Pons (tissue), 1 donor: ENCODE measurements at places on chromosomes 12 and 14.

GRCh38 chr14:33393231-33393894 is 454.7 kb downstream of the NPAS3 start:
- no peak for DNase-seq

DNA sequence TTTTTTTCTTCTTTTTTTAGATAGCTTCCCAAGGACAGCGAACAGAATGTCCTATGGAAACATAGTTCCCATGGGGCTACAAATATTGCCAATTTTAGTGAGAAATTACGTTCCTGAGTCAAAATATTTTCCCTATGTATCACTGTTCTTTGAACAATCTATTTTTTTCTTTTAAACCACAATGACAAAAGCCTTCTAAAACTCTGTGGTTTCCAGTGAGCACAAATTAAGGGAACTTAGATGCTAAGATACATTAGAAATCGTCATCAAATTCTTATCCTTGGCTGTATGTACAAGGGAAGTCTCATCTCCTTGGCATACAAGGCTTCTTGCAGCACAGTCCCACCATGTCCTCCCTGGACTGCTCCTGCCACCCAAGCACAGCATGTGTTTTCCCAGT is 17.9 kb downstream of the CPM start:
- no peak for DNase-seq

- no peak for DNase-seq
Observed at GRCh38 chr12:40945772-40946171, 242.3 kb upstream of the PDZRN4 start.

- peak; percentile 89 for DNase-seq
Observed at GRCh38 chr12:53533471-53533870, 26.2 kb upstream of the NPFF start.

GRCh38 chr12:13002301-13003097 is 2.4 kb upstream of the HEBP1 start:
- DNase-seq = no peak

DNA sequence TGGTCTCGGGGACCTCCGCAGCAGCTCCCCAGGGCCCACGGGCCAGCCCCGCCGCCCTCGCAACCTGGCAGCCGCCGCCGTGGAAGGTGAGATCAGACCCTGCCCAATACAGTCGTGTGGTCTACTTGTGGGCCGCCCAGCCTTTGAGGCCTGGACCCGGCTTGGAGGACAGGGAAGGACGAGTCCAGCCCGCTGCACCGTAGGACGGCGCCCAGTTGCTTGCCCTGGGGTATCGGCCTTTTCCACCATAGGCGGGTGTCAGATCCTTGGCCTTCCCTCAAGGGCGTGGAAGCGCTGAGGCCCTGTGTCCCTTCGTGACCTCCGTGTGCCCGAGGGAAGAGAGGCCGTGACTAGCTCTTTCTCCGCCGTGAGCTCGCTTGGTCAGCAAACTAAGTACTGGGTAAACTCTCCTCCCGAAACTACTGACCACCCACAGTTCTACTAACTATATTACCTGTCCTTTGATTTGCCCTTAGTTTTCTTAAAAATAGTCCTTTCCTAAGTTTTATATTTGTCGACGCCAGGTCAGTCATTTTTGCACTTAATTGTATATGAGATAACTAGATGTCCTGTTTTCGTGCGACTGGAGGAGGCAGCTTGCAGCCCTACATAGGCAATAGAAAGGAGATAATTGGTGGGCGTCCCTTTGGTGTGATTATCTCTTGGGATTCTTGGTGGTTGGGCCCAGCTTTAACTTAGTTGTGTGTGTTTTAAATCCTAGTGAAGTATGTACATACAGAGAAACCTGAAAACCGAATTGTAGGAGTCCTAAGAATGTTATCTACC is 757 bp downstream of the SLC25A3 start:
- DNase-seq = peak; percentile 20

GRCh38 chr14:42961509-42961908 is 1354.8 kb downstream of the LRFN5 start:
- DNase-seq = no peak

- no peak for DNase-seq
Observed at GRCh38 chr14:75205591-75205990, 29.2 kb upstream of the TMED10 start.

DNA sequence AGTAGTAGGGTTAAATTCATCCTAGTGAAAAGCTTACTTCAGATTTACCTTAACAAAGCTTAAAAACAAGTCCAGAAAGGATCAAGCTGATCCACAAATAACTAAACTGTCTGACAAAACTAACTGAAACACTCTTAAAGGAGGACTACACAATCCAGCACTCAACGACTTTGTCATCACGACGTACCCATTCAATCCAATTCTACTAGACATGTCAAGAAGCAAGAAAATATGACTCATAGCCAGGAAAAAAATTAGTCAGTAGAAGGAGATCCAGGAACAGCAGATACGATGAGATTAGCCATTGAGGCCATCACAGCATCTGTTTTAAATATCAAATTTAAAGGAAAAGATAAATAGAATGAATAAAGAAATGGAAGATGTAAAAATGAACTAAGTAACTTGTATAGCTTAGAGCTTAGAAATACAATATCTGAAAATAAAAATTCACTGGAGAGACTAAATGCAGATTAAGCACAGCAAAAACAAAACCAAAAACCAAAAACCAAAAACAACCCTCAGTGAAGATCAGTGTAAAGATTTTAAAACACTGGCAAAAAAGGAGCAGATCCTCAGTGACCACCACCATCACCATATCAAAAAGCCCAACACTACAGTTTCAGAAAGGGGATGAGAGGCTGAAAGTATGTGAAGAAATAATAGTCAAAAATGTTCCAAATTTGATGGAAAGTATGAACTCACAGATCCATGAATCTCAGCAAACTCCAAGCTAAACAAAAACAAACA is 95.0 kb upstream of the CCND2 start:
- DNase-seq = no peak

DNA sequence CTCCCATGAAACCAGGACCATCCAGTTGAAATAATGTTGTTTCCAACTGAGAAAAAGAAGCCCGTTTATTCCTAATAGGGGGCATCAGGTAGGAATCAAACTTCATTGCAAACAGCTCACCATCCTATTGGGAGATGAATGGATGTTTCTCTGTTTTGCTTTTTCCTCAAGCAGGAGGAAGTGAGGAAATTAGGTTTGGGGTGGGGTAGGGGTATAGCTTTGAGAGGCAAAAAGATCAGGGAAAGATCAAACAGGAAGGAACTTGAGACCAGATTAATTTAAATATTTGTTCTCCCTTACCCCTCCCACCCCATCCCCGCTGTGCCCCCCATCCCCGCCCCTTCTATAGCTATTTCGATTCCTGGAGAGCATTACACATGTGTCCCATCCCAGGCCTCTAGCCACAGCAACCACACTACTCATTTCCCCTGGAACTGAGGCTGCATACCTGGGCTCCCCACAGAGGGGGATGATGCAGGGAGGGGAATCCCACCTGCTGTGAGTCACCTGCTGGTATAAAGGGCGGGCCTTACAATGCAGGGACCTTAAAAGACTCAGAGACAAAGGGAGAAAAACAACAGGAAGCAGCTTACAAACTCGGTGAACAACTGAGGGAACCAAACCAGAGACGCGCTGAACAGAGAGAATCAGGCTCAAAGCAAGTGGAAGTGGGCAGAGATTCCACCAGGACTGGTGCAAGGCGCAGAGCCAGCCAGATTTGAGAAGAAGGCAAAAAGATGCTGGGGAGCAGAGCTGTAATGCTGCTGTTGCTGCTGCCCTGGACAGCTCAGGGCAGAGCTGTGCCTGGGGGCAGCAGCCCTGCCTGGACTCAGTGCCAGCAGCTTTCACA is at the start of gene IL23A:
TSS of gene IL23A (plus strand) at position 577 of the 850 bp plus-strand sequence. CDS start at position 738, 161 bp downstream.
- DNase-seq = no peak

GRCh38 chr12:29644536-29645162 is 139.1 kb downstream of the TMTC1 start:
- DNase-seq = no peak

GRCh38 chr14:61298824-61299223 is 17.7 kb upstream of the TMEM30B start:
- DNase-seq = no peak

DNA sequence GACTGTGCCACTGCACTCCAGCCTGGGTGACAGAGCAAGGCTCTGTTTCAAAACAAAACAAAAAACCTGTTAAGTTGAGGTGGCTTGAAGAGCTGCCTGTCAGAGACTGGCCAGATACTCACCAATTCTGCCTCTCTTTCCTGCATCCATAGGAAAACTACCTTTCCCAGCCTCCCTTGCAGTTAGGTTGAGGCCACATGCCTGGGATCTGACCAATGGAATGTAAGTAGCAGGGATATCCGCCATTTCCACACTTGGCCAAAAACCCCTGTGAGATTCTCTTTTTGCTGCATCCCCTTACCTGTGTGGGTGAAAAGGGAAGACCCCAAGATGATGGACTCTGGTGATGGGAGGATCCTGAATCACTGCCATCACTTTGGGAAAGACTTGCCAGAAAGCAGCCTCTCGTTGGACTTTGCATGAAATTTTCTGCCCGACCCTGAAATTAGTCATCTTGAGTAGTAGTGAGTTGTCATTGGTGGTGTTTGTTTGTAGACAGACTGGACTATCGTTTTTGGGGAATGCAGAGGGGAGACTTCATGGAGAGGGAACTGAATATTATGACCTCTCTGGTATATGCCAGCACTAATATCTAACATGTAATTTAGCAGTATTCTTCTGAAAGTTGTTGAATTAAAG is 14.0 kb downstream of the GPR68 start:
- no peak for DNase-seq

DNA sequence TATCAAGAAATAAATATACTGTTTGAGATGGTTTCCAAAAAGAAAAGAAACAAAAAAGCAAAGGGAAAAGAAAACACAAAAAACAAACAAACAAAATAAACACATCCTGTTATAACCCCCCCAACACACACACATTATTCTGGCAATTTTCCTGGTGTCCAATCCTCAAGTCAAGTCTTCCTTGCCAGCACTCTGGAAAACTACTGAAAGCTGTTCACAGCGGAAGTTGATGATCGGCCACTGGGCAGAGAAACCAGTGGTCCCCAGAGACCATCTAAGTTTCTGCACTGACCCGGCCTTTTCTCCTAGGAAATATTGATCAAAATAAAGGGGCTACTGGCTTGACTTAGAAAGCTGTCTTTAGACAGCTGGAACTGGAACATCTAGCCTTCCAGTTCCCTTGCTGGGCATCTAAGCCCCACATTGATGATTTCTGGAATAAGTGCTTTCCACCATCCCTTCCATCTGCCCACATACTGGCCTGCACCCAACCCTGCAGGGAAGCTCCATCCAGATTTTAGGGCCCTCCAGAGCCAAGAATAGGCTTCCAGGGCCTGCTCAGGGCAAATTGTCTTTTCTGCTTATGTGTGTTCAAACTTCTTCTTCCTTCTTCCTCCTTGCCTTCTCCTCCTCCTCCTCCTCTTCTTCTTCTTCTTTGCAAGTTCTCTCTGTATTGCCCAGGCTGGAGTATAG is 11.6 kb upstream of the PPP1CC start:
- DNase-seq = no peak

DNA sequence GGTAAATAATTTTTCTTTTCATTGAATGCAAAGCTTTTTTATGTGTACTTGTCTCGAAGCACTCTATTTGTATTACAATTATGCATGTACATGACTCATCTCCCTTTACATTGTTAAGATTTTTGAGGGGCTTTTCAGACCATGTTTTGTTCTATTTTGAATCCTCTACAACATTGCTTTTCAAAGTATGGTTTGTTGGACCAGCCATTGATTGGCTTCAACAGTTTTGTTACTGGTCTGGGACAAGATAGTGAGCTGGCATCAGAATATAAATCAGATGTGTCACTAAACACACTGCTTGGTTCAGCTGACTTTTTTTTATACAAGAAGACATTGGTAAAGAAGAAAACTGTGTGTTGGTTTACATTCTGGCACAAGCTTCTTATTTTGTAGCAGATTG is 122.3 kb downstream of the MON2 start:
- DNase-seq = no peak

DNA sequence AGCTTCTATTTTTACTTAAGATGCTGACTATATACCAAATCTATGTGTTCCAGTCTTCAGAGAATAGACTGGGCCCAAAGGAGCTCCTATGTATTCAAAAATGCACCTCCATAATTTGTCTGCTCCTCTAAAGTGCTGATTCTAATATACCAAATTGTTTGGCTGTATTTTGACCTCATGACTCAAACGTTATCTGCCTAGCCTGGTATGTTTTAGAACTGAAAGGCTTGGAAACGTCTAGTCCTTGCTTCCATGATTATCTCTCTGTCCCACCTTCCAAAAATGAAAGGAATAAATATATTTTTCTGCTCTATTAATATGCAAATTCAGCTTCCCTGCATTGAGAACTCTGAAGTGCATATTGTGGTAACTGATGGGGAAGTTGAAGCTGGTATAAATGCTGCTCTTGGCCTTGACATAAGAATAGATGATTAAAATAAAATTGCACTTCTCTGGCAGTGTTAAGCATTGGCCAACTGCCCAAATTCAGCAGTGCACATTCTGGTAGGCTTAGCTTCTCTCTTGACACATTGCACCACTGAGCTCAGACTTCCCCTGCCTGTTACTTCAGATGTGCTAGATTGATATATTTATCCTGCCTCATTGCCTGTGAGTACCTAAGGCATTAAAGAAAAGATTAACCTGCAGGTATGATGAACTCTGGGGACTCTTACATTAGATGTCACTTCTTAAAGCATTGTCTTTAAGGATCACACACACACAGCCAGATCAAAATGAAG is 882.3 kb downstream of the RPS29 start:
- no peak for DNase-seq

GRCh38 chr12:121245951-121246350 is 36.0 kb downstream of the P2RX4 start:
- DNase-seq = no peak

DNA sequence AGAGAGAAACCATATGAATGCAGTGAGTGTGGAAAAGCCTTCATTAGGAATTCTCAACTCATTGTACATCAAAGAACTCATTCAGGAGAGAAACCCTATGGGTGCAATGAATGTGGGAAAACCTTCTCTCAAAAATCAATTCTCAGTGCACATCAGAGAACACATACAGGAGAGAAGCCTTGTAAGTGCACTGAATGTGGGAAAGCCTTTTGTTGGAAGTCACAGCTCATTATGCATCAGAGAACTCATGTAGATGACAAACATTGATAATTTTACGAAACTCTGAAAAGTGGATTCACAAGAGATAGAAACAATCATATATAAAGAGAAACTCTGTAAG is 22.9 kb downstream of the ZNF268 start:
- DNase-seq = no peak

DNA sequence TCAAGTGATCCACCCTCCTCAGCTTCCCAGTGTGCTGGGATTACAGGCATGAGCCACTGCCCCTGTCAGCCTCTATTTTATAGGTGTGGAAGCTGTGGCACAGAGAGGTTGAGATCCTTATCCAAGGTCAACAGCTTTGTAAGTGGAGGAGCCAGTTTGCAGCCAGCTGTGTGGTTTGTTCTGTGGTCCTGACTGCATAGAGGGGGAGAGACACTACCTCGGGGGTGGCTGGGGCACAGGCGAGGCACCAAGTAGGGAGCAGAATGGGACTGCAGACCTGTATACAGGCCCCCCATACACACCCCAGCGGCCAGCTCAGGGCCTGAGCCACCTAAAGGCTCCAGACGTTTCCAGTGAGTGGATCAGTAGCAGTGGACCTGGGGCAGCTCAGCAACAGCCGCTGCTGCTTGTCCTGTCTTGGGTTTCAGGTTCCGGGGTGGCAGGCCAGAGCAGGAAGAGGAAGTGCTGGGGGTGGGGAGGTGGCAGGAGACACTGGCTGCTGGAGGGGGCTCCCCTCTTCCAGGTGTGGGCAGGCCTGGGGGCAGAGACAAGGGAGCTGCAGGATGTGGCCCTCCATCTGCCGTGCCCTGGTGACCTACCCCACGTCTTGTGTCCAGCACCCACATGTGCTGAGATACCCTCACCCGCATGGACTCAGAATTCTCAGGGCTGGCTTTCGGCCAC is 11.0 kb downstream of the ORAI1 start:
- DNase-seq = no peak

- no peak for DNase-seq
Observed at GRCh38 chr14:50397390-50398188, 908 bp upstream of the CDKL1 start.

GRCh38 chr12:79954037-79954610 is 19.2 kb upstream of the PPP1R12A start:
- no peak for DNase-seq
